ENCODE measurements at places on chromosomes 7 and 10.

GRCh38 chr7:979886-980571, 3.0 kb upstream of the CYP2W1 start:
- no peak for DNase-seq

DNA sequence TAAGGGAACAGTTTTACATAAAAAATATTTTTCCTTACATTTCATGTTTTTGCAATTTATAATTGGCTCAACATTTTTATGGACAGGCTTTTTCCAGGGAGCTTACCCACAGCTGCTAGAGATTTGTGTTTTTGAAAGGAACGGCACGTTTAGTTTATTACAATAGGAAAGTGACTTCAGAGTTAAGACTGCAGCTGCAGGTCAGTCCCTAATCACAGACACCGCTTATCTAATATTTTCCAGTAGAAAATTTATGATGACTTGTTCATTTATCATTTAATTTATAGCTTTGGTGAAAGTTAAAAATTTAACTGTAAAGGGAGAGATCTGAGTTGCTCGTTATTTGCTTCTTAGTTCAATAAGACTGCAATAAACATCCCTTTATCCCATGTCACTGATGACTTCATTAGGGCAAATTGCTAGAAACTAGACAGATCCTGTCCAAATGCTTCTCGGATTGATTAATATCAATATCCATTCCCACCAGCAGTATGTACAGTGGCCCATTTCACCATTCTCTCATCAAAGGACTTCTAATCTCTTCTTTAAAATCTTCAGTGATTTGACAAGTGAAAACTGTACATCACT, 97.0 kb upstream of the ODAD2 start:
- no peak for DNase-seq

GRCh38 chr7:134737566-134738345, 41.7 kb upstream of the CALD1 start:
- no peak for DNase-seq

GRCh38 chr10:55200020-55200419, 399.0 kb upstream of the PCDH15 start:
- DNase-seq: no peak

GRCh38 chr10:83945982-83946718, 193.2 kb upstream of the GHITM start:
- DNase-seq: no peak

GRCh38 chr7:2659556-2660358, 28.0 kb downstream of the TTYH3 start:
- DNase-seq: no peak

GRCh38 chr7:22435720-22436119, 64.3 kb downstream of the STEAP1B start:
- DNase-seq: no peak

- DNase-seq: no peak
Observed at GRCh38 chr10:89952325-89952724, 250.9 kb downstream of the KIF20B start.

DNA sequence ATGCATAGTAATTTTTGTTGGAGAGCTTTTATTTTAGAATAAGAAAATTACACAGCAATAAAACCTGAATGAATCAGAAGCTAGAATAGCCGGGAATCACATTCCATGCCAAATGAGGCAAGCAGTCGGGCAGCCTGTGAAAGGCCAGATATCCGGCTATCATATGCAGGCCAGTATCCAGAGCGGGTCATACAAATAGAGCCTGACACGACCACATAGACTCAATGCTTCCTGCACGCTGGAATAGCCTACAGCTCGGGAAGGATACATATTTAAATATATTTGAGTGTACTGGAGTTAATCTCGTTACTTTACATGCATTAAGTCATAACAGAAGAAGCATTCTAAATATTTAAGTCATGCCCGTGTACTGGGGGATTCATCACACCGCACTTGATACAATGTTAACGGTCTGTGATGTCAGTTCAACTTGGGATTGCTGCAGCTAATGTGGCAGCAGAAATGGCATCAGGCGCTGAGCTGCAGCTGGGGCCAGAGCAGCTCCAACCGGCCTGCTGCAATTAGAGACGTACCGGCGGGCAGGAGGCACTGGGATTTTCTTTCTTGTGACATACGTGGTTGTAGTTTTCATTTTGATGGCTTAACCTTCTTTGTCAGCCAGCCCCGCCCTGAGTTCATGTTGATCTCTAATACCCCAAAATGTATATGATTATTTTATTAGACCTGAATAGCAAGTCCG, 112.0 kb downstream of the EBF3 start:
- no peak for DNase-seq

- no peak for DNase-seq
Observed at GRCh38 chr10:127526161-127526560, 22.9 kb upstream of the NPS start.

DNA sequence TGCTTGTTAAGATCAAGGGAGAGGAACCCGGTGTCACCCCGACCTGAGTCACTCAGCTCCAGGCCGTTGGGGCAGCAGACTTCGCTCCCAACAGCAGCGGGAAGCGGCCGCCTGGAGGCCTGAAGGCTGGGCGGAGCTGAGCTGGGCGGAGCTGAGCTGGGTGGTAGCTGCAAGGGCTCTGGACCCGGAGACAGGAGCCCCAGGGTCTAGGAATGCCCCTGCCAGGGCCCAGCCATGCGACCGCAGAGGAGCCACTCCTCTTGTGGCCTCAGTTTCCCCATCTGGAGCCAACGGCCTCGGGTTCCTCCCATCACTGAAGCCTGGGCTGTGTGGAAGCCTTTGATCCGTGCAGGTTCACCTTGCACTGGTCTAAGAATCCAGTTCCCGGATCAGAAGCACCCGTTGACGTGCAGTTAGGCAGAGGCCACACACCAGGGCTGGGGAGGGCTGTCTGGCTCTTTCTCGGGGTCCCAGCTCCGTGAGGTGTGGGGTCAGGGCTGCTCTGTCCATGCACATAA, 21.9 kb upstream of the DPYSL4 start:
- DNase-seq: no peak

DNA sequence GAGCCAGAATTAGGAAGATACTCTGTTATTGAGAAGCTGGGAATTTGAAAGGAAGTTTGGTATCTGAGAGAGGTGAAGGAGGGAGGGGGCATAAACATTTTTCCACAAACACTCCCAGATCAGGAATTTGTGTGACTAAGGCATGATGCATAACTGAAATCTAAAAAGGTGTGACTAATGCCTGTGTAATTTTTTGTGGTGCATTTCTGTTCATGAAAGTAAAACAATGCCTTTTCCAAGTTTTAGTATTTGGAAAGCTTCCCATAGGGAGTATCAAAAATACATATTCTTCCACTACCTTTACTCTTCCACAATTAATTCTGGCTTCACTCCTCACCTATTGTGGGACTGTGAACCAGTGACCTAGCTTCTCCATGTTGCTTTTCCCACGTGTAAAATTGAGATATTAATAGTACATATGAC, 56.4 kb upstream of the CAV2 start:
- DNase-seq: no peak

All from hypothalamus (tissue), 51 donors.